ENCODE measurements at places on chromosomes 12 and 14.

GRCh38 chr14:97649752-97650151, 852.6 kb downstream of the VRK1 start:
- no peak for DNase-seq

- no peak for DNase-seq
Measured at GRCh38 chr12:27958675-27959074, 13.9 kb downstream of the PTHLH start.

GRCh38 chr12:79515530-79515935, 175.2 kb downstream of the PAWR start:
- DNase-seq: no peak

DNA sequence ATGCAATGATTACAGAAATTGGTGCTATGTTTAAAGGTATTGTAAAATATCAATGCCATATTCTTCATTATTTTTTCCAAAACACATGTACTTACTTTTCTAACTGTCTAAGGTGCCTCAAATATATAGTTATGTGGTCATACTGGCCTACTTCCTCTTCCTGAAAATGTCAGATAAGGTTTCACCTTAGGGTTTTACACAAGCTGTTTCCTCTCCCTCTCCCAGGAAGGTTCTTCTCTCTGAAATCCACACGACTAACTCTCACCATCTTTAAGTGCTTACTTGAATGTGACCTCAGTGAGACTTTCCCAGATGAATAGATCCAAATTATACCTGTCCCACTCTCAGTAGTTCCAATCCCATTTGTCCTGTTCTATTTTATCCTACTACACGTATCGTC, 11.6 kb upstream of the CLEC4D start:
- no peak for DNase-seq

DNA sequence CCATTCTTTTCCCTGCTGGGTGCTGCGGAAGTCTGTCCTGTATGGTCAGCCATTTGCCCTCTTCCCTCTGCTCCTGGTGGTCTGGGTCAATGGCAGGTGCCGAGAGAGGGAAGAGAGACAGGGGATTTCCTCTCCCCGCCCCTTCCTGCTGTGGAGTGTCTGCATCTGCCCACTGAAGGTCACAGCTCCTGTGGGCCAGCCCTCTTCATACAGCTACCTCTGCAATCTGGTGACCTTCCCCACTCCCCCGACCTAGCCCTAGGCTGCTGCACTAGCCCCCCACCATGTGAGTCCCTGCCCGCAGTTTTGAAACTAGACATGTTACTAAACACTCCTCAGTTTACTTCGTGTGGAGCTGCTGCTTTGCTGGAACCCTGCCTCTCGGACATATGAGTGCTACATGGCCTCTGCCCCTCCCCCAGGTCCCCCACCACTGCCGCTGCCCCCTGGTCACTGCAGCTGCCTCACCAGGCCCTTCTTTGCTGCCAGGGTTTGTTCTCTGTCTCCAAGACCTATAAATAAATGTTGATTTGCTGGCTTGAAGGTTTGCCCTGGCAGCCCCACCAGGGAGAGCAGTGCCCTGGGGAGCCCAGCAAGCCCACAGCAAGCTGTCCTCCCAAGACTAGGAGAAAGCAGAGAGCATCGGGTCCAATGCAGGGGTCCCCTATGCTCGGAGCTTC, 102.9 kb downstream of the DPF3 start:
- no peak for DNase-seq

GRCh38 chr12:99605-100004, 33.0 kb downstream of the IQSEC3 start:
- DNase-seq: no peak

GRCh38 chr12:122006186-122006926, 15.3 kb upstream of the BCL7A start:
- DNase-seq: no peak

GRCh38 chr12:13764748-13765147, 216.7 kb downstream of the GRIN2B start:
- DNase-seq: no peak

- DNase-seq: peak; percentile 62
Measured at GRCh38 chr14:94036313-94037167, 10.4 kb downstream of the OTUB2 start.

DNA sequence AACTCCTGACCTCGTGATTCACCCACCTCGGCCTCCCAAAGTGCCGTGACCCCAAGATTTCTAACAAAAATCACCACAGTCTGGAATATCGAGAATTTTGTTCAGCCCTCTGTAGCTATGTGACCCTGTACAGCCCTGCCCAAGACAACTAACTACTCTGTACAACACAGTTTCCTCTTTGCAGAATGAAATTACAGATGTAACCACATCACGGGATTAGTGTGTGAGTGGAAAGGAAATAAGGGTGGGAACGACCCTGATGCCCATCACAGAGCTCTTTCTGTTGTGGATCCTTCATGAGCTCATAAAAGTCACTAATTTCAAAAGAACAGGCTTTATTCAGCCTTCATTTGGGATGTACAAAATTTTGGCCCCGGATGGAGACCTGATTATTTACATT, 50.5 kb upstream of the KRR1 start:
- no peak for DNase-seq

DNA sequence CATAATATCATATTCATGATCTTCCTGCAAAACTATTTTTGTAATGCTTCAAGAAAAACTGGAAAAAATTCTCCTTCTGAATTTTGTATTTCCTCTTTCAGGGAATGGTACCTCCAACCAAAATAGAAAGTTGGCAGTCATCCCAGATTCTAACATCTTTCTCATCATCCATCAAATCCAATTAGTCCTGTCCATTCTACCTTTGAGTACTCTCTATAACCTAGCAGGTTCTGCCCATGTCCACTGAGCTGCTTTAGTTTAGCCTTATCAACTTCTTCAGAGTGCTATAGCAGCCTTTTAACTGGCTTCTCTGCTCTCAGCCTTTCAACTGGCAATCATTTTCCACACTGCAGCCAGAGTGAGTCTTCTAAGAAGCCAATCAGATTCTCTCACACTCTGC, 236.2 kb downstream of the AKAP6 start:
- no peak for DNase-seq

DNA sequence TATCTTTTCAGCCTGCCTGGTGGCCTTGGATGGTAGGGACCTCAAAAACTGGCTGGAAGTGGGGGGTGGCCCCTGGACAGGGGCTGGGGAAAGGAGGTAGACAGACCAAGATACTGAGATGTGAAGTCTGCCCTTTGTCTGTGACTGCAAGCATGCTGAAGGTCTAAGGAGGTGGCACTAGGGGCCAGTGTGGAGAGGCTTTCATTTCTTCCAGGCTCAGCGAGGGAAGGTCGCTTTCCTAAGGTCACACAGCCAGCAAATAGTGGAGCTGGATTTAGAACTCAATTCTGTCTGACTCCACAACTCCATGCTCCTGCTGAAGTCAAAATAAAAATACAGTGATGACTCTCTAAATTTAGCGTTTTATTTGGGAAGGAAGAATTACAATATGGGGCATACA, 11.3 kb upstream of the PLBD2 start:
- DNase-seq: no peak

DNA sequence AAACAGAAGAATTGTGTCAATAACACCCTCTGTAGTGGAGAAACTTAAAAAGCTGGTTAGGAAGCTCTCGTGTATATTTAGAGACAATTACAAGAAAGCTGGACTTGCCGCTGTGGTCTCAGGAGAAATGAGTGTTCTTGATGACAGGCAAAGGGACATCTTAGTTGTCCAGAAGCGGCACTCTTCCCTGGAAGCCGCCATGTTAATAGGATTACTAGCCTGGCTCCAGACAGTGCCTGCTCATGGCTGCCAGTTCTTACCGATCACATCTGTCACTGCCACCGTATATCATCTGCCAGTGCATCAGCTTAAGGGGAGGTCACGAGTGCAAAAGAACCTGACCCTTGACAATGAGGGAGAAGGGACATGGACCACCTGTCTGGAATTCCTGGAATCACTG, 48.9 kb downstream of the C14orf132 start:
- DNase-seq: no peak

- peak; percentile 51 for DNase-seq
Measured at GRCh38 chr14:100304825-100305323, 1.4 kb downstream of the SLC25A29 start.

DNA sequence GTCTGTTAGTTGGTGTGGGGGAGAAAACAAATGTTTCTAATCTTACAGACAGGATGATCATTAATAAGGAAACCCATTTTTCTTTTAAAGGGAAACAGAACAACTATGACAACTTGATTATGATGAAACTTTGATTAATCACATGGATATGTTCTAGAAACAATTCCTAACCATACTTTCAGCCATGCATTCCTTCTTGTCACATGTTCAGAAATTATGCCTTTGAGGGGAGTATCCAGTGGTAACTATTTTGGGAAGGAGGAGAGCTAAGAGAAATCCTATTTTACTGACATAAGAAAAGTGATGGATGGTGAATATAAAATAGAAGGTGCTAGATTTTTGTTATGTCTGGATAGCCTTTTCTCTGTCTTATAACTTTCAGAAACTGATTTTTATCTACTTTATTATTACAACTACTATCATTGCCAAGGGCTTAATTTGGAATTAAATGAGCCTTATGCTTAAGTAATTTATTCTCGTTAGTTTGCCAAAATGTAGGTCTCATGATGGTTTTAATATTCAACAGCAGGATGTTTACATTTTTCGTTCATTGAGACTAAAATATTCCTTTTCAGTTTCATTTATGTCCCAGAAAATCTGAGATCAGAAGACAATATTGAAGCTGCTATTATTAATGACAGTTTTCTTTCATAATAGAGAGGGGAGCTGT, 200.1 kb downstream of the TMTC2 start:
- no peak for DNase-seq

- DNase-seq: peak; percentile 61
Measured at GRCh38 chr12:42135259-42135814, 9.3 kb downstream of the GXYLT1 start.

- DNase-seq: no peak
Measured at GRCh38 chr12:121827351-121828099, 23.7 kb downstream of the SETD1B start.

GRCh38 chr12:85688837-85689236, 147.4 kb downstream of the RASSF9 start:
- peak; percentile 24 for DNase-seq

- no peak for DNase-seq
Measured at GRCh38 chr14:89387922-89388685, 28.9 kb downstream of the FOXN3 start.

GRCh38 chr14:90804292-90805083, 11.7 kb downstream of the TTC7B start:
- no peak for DNase-seq

GRCh38 chr12:122917507-122918121, 21.7 kb upstream of the VPS37B start:
- DNase-seq: no peak

- DNase-seq: peak; percentile 66
Measured at GRCh38 chr12:93377252-93378195, at the start of gene NUDT4. Gene NUDT4 (plus strand): TSS chr12:93377925. CDS start chr12:93378323, 398 bp downstream.

DNA sequence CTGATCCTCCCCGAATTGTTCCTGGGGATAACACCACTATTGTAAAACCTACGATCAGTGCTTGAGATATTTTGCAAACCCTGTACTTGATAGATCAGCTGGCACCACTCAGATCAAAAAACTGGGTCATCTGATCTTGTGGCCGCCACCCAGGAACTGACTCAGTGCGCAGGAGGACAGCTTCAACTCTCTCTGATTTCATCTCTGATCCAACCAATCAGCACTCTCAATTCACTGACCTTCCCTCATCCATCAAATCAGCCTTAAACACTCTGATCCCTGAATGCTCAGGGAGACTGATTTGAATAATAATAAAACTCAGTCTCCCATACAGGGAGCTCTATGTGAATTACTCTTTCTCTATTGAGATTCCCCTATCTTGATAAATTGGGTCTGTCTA, 4.2 kb upstream of the XPOT start:
- no peak for DNase-seq

DNA sequence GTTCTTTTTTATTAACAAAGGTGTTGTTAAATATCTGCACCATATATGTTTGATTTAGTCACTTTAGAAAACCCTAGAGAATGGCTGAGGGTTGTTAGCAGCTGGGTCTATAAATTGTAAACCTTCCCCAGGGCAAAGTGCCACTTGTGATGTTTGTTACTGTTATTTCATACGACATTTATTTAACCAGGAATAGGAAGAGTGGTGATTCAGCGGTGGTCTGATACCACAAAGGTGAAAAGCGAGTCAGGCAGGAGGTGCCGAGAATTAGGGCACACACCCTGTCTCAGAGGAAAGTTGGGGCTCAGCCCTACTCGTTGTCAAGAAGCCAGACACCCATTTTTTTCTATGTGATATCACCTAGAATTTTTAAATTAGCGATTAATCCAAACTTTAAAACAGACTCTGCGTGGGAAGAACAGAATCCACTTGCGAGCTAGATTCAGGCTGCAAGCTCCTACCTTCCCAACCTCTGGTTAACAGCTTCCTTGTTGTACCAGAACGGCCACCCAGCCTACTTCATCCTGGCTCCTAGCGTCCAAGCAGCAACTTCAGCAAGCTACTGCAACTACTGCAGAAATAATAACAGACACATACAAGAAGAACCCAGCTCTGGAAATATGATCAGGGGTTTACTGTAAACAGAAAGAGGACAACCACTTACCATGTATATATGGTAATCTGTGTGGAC, 126.7 kb downstream of the TMEM132D start:
- DNase-seq: no peak

- DNase-seq: no peak
Measured at GRCh38 chr12:8871068-8871467, 43.2 kb upstream of the PHC1 start.

DNA sequence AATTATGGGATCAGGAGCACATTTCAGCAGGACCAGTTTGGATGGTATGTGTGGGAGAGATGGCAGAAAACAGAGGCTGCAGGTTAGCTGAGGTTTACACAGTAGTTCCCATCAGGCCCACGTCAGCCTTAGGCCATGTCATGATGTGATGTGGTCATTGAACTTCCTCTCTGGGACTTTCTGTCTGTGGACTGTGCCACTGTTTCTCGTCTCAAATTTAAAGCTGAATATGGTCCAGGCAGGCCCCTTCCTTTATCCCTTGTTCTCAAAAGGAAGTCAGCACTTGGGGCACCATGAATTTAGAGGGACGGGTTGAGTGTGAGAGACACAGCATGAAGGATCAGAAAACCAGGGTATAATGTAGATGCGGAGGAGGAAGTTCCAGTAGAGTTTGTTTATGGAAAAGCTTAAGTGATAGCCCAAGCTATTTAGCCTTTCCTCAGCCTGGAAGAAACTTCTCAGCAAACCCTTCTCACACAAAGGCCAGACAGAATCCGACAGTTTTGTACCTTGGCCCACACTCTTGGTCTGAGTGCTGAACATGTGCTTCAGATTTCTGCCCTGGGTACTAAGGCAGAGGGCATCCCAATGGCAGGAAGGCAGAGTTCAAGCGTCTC, 3.6 kb upstream of the IGFBP6 start:
- no peak for DNase-seq

DNA sequence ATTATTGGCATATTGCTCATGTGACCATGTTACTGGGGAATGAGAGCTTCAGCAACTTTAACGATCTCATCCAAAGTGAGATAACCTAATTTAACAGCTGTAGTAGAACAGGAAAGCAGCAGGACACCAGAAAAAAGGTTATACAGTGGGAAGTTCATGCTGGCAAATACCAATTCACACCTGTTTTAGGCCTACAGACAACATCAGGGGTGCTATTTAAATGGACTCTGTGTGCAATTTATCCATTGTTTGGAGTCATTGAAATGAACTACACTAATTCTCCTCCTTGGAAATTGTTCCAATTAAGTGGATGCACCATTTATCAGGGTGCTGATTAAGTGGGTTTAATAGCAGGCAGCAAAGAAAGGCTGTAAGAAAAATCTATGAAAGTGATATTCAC, 424.4 kb upstream of the LMO3 start:
- no peak for DNase-seq

GRCh38 chr14:85622106-85622505, 92.2 kb downstream of the FLRT2 start:
- no peak for DNase-seq

GRCh38 chr12:41419131-41419893, 231.2 kb downstream of the PDZRN4 start:
- DNase-seq: no peak

Data from foreskin keratinocyte (primary cell).